Aorta (tissue), 5 donors: ENCODE measurements at places on chromosomes 7 and 10. TPM values are rescaled to one million over a fixed set of nuclear protein-coding genes. Genes with fewer than 3 reads are reported as not detected.

- H3K4me1 ChIP-seq: no peaks in the 10 kb centered on the region
- no peaks in the 10 kb centered on the region for H3K27me3 ChIP-seq
- H3K27ac ChIP-seq: no peak overlapping the region
Measured at GRCh38 chr7:71009636-71010035, 122.3 kb upstream of the GALNT17 start.

- no peak overlapping the region for H3K27ac ChIP-seq
- peak; percentile 79 for DNase-seq
- no peaks in the 10 kb centered on the region for H3K4me1 ChIP-seq
Measured at GRCh38 chr7:2661602-2662272, 26.3 kb upstream of the AMZ1 start.

- DNase-seq: no peak
- H3K4me1 ChIP-seq: no peaks in the 10 kb centered on the region
- no peaks in the 10 kb centered on the region for H3K36me3 ChIP-seq
- no peak overlapping the region for H3K27ac ChIP-seq
Measured at GRCh38 chr7:45699726-45700390, 125.7 kb downstream of the ADCY1 start.

GRCh38 chr7:23462846-23463245 lies 7.4 kb downstream of the IGF2BP3 start:
- H3K4me1 ChIP-seq: peaks cover 1% of the 10 kb centered on the region
- no peak overlapping the region for H3K4me3 ChIP-seq
- no peaks in the 10 kb centered on the region for H3K27me3 ChIP-seq
- no peak for DNase-seq
- H3K27ac ChIP-seq: no peak overlapping the region

GRCh38 chr10:83991986-83992753 lies 147.1 kb upstream of the GHITM start:
- no peaks in the 10 kb centered on the region for H3K27me3 ChIP-seq
- no peak for DNase-seq

DNA sequence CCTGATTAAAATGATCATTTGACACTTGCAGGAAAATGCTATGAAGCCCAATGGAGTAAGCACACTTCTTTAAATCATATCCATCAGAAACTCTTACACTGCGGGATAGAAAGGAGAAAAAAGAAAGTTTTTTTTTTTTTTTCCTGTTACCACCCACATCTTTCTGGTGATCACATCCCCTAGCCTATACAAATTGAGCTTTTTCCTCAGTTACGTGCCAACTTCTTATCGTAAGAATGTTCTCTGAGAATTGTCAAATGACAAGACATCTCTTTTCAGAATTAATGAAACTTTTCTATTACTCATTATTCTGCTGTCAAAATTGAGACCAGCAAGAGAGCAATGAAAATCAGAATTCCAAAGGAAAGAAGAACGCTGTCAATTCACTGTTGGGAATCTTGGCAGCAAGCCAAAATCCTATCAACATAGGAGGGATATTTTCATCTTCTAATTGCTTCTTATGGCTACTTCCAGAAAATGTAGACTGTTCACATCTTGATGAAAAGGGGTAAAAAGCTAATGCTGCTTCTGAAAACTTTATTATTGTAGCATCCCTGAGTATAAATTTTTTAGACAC lies 179.5 kb downstream of the ADAM12 start:
- H3K4me1 ChIP-seq: no peaks in the 10 kb centered on the region
- no peak for DNase-seq
- no peak overlapping the region for H3K4me3 ChIP-seq
- H3K27ac ChIP-seq: no peak overlapping the region
- H3K36me3 ChIP-seq: no peaks in the 10 kb centered on the region

DNA sequence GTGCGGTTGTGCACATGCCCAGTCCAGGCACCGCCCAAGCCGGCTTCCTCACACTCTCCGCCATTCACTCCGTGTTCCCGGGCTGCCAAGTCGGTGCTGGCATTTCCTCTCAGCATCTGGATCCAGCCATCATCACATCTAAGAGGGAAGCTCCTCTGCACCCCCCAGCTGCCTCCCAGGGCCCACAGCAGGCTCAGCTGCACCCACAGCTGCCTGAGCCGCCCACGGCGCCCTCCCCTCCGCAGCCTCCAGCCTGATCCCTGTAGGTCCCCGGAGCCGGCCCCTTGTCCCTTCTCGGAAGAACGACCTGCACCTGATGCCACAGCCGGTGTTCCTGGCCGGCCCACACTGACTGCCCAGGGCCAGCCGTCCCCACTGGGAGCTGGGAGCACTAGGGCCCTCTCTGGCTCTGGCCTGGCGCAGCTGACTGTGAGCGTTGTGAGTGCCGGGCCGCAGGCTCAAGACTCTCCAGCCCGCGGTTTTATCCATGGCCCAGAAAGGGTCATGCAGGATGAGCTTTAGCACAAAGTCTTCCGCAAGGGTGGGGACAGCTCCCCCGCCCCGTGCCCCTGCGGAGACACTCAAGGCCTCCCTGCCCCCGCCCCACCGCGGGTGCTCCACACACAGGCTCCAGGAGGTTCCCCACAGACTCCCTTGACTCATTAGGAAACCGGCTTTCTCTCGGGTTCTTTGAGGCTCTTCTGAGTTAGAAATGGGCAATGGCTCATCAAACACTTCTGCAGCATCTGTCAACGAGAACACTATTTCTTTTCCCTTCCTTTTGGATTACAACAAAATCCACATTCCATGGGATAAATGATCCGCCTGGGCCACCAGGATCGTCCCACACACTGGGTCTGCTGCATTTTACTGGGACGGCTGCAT lies 31.2 kb downstream of the CFAP46 start:
- peak; percentile 68 for DNase-seq
- no peaks in the 10 kb centered on the region for H3K4me1 ChIP-seq
- H3K27ac ChIP-seq: no peak overlapping the region

DNA sequence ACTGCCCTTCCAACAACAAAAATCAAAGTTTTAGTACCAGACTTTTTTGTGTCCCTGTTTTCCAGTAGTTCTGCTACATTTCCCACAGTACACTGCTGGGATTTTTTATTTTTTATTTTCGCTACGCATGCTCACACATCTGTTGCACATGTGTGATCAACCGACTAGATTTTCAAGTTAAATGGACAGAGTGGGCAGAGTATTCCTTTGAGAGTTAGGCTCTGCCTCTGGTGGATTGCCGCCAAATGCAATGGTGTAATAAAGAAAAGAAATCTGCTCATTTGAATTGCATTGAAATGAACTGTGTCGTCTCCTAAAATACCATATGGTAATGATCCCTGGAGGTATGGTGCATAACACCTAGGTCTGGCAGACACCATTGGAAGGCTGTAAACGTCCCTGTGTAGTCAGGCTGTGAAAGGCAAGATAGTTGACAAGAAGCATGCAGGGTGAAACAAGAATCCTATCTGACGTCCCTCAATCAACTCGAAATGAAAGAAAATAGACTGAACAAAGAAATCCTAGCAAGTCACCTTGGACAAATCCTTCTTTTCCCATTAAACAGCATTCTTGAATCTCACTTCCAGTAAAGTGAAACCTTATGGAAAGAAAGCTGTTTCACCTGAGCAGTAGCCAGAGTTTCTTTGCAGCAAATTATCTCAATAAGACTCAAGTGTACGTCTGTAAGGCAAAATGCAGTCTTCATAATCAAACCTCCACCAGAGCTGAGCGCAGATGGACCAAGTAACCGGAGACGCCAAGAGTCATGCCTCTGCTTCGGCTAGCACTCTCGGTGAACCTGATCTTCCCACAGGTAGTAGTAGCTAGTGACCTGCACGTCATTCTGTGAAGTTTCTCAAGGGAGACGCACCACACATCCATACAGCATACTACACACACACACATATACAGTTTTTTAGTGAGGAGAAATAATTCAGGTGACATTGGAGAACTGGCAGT lies 357.3 kb downstream of the CRPPA start:
- H3K4me1 ChIP-seq: no peaks in the 10 kb centered on the region
- no peak for DNase-seq
- no peak overlapping the region for H3K4me3 ChIP-seq
- H3K27me3 ChIP-seq: no peaks in the 10 kb centered on the region

- no peak overlapping the region for H3K4me3 ChIP-seq
- no peak for DNase-seq
- H3K4me1 ChIP-seq: no peaks in the 10 kb centered on the region
- no peaks in the 10 kb centered on the region for H3K36me3 ChIP-seq
Measured at GRCh38 chr7:7851991-7852390, 116.6 kb upstream of the GLCCI1 start.

- no peaks in the 10 kb centered on the region for H3K4me1 ChIP-seq
- H3K27me3 ChIP-seq: no peaks in the 10 kb centered on the region
- no peak for DNase-seq
- H3K4me3 ChIP-seq: no peak overlapping the region
Measured at GRCh38 chr10:46220872-46221538, 65.8 kb upstream of the ANTXRL start.

DNA sequence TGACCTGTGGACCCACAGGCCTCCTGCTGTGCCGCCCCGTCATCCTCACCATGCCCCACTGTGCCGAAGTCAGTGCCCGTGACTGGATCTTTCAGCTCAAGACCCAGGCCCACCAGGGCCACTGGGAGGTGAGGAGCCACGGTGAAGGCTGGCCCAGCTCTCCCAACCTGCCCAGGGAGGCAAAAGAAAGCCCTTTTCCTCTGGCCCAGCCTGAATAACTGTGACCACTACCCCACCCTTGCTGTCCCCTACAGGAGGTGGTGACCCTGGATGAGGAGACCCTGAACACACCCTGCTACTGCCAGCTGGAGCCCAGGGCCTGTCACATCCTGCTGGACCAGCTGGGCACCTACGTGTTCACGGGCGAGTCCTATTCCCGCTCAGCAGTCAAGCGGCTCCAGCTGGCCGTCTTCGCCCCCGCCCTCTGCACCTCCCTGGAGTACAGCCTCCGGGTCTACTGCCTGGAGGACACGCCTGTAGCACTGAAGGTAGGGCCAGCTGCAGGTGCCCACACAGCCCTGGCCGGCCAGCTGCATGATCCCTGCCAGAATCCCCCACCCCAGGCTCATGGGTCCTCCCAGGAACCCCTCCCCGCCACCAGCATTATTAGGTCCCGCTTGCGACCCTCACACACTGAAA lies 25.5 kb upstream of the SLC29A3 start:
- no peaks in the 10 kb centered on the region for H3K4me1 ChIP-seq
- H3K27ac ChIP-seq: no peak overlapping the region
- H3K36me3 ChIP-seq: no peaks in the 10 kb centered on the region
- no peak overlapping the region for H3K4me3 ChIP-seq
- DNase-seq: no peak

DNA sequence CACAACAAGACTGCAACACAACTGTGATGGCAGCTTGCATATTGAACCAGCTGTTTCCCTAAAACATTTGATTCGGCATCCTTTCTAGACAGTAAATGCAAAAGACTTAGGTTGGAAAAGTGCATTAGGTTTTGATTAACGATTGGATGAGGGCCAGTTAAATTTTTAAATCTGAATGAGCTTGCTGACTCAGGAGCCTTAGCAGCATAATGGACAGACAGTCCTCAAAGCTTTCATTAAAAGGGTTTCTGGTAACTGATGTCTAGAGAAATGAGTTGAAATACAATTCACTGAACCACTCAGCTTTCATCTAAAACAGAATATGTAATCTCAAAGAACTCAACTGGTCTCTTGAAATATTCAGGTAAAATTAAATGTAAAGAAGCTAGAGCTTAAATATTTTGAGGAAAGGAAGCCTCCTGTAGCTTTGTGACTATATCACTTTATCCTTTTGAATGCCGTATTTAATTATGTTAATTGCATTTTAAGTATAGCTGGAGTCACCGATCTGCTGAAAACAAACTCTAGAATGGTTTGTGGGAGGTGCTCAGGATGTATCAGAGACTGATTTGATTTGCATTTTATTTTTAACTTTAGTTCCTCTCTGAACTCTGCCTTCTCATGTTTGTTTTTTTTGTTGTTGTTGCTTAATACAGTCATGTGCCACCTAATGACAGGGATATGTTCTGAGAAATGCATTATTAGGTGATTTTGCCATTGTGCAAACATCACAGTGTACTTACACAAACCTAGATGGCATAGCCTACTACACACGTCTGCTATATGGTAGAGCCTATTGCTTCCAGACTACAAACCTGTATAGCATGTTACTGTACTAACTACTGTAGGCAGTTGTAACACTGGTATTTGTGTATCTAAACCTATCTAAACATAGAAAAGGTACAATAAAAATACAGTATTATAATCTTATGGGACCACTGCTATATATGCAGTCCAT lies 29.2 kb upstream of the ATRNL1 start:
- no peak overlapping the region for H3K4me3 ChIP-seq
- no peak for DNase-seq
- no peak overlapping the region for H3K27ac ChIP-seq
- no peaks in the 10 kb centered on the region for H3K36me3 ChIP-seq
- H3K4me1 ChIP-seq: no peaks in the 10 kb centered on the region
- no peaks in the 10 kb centered on the region for H3K27me3 ChIP-seq

- H3K4me3 ChIP-seq: no peak overlapping the region
- no peak overlapping the region for H3K27ac ChIP-seq
Measured at GRCh38 chr7:81053623-81054022, 134.8 kb upstream of the SEMA3C start.

DNA sequence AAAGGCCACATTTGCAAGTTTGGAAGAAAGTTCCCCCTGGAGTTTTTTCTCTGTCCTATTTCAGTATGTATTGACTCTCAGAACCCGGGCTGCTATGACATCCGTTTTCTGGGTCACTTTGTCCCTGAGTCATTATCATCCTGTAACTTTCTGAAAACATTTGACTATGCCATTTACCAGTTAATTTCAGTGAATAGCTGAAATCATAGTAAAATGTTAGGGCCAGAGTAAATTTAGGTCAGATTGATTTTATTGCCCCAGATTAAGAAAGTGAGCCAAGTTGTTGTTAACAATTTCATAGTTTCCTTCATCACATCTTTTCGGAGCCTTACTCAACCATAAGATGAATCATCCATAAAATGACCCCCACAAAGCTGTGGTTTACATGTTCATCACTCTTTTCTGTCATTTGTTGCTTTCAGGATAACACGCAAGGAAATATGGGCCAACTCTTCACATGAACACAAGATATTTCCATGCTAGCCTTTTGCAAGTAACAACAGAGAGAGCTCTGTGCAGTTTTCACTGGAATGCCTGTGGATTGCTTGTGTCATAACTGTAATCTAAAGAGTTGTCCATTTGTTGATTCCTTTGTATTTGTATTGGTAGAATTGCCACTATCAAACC lies 3.9 kb upstream of the MACC1 start:
- H3K27ac ChIP-seq: no peak overlapping the region
- DNase-seq: no peak
- no peaks in the 10 kb centered on the region for H3K36me3 ChIP-seq
- H3K4me1 ChIP-seq: no peaks in the 10 kb centered on the region
- H3K27me3 ChIP-seq: no peaks in the 10 kb centered on the region
- no peak overlapping the region for H3K4me3 ChIP-seq

The AGAP5 gene
- 8.1 TPM for total RNA-seq

The GRM3 gene
- not detected for total RNA-seq

The PON3 gene
- total RNA-seq: 0.55 TPM

The FAM13C gene
- total RNA-seq: 49.7 TPM

The SPAM1 gene
- not detected for total RNA-seq

The NPTX2 gene
- total RNA-seq: 35.2 TPM

The XPNPEP1 gene
- total RNA-seq: 47.5 TPM

The MCM10 gene
- total RNA-seq: 0.81 TPM

The GSTO2 gene
- total RNA-seq: 3.5 TPM
